ENCODE measurements at places on chromosomes 2 and 18.

- DNase-seq: no peak
Observed at GRCh38 chr2:115083225-115083624, 640.8 kb downstream of the DPP10 start.

- DNase-seq: no peak
Observed at GRCh38 chr2:88827821-88828220, 136.3 kb downstream of the RPIA start.

- no peak for DNase-seq
Observed at GRCh38 chr18:46098616-46098933, 479 bp upstream of the ATP5F1A start.

DNA sequence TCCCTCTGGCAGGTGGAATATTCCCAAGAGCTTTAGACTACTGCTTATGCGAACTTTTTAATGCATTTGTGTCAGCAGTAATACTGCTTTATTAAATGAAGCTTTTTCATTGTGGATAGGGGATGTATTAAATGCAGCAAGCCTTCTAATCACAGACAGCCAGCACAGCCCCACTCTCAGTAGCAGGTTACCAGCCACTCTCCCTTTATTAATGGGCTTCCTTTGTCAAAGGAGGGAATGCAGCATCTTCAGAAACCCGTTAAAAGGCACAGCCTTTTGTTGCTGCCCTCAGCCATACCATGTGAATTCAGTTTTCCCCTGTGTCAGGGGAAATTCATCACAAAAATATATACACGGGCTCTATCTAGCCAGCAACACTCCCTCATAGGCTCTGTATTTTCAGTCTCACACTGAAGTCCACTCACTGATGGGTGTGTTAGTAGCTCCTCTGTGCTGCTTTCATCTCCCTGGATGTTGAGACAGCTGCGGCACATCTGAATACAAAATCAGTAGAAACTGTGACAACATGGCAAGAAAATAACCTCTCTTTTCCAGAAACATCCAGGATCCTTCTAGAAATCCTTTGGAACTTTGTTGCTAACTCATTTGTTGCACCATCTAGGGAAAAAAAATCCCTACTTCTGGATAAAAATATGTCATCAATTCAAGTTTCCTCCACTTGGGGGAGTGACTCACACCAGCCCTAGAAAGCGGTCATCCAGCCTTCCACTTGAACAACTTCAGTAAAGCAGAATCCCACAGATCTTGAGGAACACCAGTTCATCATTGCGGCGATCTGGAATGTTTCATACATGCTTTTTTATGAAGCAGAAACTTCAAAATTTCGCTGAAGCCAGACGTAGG, 48.4 kb downstream of the LRRTM1 start:
- DNase-seq: no peak

GRCh38 chr2:96240341-96241038, 25.3 kb downstream of the TMEM127 start:
- no peak for DNase-seq
